Renal cortical epithelial cell (primary cell): ENCODE measurements at places on chromosomes 2 and 18.
A peak's percentile ranks its signal among the peaks of the same experiment; 100 is the strongest.

GRCh38 chr18:6174983-6175745 is 239.5 kb downstream of the L3MBTL4 start:
- peak; percentile 41 for DNase-seq

DNA sequence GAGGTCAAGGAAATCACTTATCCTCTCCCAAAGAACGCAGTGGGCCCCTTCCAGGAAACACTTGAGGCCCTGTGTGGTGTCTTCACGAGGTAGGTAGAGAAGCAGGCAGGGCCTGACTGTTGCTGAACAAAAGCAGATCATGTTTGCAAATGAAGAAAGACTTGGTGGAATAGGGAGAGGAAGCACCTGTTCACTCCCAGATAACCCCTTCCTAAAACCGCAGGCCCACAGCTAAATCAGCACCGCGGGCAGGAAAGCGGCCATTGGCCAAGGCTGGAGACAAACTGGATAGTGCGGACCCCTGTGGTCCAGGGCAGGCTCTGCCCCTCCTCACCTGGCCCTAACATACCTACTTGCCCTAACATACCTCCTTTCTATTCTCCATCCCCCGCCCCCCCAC is 64.9 kb upstream of the KLHL29 start:
- no peak for DNase-seq

DNA sequence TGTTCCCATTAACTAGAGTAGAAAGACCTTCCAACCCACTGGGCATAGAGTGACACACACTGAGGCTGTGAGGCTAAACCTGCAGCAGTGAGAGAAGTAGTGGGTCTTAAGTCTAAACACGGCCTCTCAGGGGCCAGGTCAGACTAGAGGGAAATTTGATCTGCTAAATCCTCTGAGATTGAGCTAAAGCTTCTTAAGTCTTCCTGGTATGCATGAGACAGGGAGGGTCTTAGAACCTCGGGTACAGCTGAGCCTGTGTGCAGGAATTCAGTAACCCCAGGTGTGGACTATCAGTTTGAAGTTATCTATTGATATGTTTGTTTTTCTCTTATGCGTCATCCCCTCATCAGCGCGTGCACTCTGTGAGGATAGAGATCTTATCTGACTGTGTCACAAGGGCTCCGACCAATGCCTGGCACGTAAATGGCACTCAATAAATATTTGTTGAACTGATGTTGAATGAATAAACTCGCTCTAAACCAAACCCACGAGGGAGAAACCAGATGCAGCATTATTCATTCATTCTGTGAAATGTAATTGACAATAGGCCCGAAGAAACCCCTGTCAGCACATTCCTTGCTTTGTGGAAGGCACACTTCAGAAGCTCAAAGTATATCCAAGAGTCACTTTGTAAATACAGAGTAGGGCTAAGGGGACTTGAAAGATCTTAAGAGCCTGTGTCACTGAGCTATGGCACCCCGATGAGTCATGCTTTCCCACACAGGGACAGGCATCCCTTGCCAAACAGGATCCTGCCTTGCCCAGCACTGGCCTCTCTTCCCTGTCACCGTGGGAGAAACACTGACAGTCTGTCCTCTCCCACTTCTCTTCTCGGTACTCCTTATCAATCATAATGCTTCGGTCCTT is 21.7 kb upstream of the RAB10 start:
- peak; percentile 75 for DNase-seq

DNA sequence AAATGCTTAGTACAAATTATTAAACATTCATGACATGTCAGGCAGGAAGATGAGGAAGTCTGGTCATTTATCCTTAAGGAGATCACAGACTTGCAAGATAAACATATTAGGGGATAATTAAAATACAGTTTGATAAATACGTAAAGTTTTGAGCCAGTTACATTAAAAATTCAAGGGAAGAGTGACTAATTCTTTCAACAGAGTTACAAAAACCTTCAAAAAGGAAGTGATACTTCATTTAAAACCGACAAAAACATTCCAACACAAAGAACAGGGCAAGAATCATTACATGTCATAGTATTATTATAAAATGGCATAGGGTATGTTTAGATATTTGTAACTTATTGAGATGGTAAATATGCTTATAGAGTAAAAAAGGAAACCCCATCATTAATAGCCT is 636.0 kb downstream of the NR4A2 start:
- no peak for DNase-seq

GRCh38 chr2:102841107-102841840 is 79.4 kb downstream of the TMEM182 start:
- peak; percentile 45 for DNase-seq

- peak; percentile 11 for DNase-seq
Measured at GRCh38 chr2:132936261-132936660, 266.3 kb upstream of the LYPD1 start.

- no peak for DNase-seq
Measured at GRCh38 chr2:157876786-157877138, 632 bp upstream of the ACVR1 start.

DNA sequence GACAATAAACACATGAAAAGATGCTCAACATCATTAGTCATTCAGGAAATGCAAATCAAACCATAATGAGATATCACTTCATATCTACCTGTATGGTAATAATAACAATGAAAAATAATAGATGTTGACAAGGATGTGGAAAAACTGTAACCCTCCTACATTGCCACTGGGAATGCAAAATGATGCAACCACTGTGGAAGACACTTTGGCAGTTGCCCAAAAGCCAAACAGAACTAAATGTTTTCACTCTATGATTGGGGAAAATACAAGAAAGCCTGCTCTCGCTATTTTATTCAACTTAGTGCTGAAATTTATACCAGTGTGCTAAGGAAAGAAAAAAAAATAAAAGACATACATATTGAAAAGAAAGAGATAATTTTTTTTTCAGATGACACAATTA is 934.5 kb downstream of the CNTNAP5 start:
- DNase-seq = no peak

DNA sequence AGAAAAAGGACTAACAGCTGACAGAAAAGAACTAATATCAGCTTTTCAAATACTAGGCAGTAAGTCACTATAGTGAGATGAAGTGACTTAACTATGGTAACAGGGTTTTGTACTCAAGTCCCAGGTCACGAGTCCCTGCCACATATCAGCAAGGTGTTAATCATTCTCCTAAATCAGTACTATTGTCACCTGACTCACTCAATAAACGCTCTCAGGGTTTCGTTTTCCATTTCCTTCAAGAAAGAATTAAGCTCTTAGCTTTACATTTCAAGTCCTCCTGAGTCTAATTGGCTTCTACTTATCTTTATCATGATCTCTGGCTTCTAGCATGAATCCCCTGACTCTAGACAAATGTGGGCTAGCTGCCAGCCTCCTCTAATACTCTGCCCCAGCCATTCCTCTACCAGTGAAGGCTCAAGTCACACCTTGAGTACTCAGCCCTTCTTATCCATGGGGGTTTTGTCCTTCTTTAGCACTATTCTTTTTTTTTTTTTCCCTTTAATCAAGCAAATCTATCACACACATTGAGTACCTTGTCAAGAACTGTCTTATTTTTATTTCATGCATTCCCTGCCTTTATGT is 20.0 kb downstream of the BUB1 start:
- DNase-seq = peak; percentile 94

- DNase-seq = peak; percentile 97
Measured at GRCh38 chr2:212974692-212975091, 176.7 kb downstream of the IKZF2 start.

DNA sequence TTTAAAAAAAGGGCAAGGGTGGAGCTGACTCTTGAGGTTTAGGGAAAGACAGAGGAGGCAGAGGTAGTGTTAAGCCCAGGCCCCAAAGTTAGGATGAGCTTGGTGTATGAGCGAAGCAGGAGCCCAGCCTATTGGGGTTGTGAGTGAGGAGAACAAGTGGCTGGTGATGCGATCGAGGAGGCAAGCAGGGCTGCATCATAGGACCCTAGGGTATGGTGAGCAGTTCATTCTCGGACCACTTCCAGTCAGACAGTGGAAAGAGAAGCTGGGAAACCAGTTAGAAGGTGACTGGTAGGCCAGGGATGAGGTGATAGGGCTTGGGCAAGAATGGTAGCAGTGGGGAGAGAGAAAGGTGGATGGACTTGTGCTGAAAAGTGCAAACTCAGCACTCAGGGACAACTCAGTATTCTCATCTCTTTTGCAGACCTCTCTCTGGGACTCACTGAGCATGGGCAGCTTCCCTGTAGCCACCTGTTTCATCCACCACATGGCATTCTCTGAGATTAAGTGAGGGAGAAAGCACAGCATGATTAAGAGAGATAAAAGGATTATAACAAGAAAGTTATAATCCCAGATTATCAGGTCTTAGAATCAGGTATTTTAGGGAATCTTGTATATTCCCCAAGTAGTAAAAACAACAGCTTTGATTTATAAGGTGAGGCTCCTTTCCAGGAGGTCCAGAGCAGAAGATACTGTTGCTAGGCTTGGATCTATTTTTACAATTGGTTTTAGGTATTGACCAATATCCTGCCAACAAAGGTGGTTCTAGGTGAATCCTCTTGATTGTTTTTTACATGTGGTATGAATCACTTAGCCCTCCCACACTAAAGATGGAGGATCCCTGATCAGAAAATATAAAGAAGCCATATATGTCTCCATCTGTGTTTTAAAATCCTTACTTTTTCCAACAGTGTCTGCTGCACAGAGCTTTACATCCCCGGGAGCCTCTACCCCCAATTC is 38.3 kb downstream of the XRCC5 start:
- no peak for DNase-seq

DNA sequence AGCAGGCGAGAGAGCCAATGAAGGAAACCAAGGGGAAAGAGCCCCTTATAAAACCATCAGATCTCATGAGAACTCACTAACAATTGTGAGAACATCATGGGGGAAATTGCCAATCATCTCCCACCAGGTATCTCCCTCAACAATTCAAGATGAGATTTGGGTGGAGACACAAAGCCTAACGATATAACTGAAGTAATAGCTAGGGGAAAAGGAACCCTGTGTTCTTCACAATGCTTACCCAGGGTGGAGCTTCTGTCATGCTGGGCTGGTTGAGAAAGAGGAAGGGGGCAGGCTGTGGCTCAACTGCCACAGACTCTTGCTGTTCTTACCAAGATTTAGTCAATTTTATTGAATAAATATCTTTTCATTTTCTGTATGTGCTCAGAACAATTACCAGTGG is 392.1 kb upstream of the HS6ST1 start:
- DNase-seq = no peak

DNA sequence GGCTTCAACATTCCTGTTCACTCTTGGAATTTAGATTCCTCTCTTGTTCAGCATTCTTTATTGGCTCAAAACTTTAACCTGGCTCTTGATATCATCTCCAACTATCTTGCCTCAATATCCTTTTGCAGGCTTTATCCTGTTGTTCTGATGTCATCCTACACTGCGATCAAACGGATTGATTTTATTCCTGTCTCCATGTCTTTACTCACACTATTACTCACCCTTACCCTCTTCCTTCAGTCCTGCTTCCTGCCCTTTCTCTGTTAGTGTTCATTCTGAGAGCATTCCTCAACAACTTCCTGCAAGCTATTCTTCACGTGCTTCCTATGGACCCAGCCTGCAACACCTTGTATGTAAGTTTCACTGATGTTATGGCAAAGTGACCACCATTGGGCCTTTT is 264.7 kb downstream of the RNF152 start:
- no peak for DNase-seq

DNA sequence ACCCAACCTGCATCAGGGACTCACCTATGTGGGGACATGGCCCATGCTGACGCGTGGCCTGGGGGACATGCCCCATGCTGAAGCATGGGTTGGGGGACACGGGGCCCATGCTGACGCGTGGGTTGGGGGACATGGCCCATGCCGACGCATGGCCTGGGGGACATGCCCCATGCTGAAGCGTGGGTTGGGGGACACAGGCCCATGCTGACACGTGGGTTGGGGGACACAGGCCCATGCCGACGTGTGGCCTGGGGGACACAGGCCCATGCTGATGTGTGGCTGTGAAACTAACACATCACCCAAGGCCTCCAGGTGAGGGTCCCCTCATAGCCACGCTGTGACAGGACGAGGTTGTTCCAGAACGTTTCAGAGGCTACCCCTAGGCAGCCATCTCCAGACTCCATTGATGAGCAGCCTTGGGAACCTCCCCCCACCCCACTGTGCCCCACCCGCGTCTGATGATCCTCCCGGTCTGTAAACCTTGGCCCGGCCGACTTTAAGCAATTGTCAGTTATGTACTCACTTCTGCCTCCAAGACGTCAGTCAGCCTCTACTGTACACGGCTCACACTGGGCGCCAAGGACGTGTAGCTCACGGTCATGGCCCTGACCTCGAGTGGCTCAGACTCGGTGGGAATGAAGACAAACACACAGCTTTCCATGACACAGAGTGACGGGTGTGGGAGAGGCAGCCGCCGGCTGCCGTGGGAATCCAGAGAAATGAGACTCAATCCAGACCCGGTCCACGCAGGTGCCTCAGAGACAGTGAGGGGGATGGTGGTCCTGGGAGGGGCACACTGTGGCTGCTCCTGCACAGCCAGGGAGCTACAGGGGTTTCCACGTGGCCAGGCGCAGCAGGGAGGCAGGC is 50.2 kb upstream of the SLC66A3 start:
- no peak for DNase-seq

DNA sequence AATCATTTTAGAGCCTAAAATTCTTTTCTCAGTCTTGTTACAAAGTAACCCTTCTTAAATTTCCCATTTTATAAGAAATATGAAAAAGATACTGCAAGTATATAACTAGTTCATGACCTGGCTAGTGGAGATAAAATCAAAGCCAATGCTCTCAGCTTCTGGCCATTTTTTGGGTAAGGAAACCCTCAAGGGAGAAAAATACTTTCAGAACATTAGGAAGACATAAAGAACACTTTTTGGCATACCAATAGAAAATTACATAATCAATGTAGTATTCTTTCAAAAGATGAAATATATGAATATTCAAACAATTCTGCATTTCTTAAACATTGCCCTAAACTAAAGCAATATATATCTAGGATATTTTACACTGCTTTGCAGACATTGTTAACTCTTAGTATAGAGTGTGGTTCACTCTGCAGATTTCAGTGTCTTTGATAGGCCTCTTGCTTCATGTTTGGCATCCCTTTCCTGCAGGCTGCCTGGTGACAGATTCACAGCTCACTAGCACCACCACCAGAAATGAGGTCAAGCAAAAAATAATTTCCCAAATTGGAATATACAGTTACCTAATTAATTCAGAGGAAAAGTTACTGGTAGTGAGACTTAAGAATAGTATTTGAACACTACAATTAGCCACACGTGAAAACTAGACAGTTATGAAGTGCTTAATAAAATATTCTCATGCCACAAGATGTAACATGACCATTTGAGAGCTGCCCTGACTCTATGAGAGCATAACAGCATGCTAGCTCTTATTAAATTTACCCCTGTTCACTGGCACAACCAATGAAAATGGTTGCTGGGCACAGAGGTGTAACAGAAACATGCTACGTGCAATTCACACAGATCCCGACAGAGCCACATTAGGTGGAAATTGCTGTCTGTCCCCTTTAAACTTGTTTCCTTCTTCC is 36.0 kb downstream of the PAIP2B start:
- DNase-seq = peak; percentile 7

- DNase-seq = peak; percentile 37
Measured at GRCh38 chr2:71510196-71510807, 56.9 kb downstream of the DYSF start.

GRCh38 chr18:36655930-36656329 is 172.9 kb downstream of the TPGS2 start:
- DNase-seq = peak; percentile 33

- peak; percentile 23 for DNase-seq
Measured at GRCh38 chr2:101082998-101083397, 68.2 kb downstream of the TBC1D8 start.
